ENCODE measurements at places on chromosomes 6 and 20.
A peak's percentile ranks its signal among the peaks of the same experiment; 100 is the strongest.

- DNase-seq: no peak
Observed at GRCh38 chr20:945841-946240, 29.7 kb upstream of the ANGPT4 start.

DNA sequence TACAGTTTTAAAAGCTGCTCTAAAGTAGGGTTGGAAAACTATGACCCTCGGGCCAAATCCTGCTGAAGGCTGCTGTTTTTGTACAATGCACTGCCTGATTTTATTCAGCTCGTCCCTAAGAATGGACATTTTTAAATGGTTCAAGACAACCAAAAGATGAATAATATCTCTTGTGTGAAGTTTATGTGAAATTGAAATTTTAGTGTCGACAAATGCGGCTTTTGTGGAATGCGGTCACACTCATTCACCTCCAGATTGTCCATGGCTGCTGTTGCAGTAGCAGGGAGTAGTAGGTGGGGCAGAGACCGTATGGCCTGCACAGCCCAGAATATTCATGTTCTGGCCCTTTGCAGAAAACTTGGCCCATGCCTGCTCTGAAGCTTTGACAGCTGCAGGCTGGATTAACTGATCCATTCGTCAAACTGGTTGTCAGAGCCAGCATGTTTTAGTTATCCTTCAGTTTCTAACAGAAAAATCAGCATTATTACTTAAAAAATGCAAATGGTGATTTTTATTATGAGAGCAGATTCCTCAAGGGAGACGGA lies 91.6 kb downstream of the PSMG4 start:
- no peak for DNase-seq

- DNase-seq: no peak
Observed at GRCh38 chr6:38326837-38327236, 312.9 kb downstream of the BTBD9 start.

GRCh38 chr6:47524136-47524845 lies 46.7 kb downstream of the CD2AP start:
- DNase-seq: no peak

DNA sequence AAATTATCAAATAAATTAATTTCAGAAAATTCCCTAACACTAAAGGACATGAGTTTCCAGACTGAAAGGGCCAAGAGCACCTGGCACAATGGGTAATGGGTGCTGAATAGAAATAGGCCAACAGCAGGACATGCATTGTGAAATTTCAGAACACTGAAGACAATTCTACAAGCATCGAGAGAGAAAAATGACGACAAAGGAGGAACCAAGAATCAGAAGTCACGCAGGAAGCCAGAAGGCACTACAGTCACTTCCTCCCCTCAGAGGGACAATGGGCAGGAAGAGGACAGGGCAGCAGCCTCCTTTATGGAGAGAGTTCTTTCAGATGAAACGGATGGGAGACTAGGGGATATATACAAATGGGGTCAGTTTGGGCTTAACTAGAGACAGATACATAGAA lies 29.6 kb downstream of the PCNA start:
- no peak for DNase-seq

GRCh38 chr20:63610581-63611435 lies 16.1 kb downstream of the GMEB2 start:
- no peak for DNase-seq

- no peak for DNase-seq
Observed at GRCh38 chr6:1438471-1438881, 49.1 kb downstream of the FOXF2 start.

GRCh38 chr6:15509335-15509933 lies 153.4 kb downstream of the DTNBP1 start:
- no peak for DNase-seq

DNA sequence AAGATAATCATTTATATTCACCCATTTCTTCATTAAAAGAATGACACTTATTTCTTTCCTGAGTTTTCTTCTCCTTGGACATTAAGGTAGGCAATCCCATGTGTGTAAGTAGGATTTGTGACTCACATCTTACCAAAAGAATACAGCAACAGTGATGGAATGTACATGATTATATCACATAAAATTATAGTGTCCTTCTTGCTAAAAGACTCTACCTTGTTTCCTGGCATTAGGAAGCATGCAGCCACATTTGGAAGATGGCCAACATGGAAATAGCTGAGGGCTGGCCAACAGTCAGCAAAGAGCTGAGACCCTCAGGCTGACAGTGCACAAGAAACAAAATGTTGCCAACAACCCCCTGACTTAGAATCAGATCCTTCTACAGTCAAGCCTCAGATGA lies 327.9 kb upstream of the MARCKS start:
- no peak for DNase-seq

- no peak for DNase-seq
Observed at GRCh38 chr6:16089232-16090062, 39.4 kb upstream of the MYLIP start.

DNA sequence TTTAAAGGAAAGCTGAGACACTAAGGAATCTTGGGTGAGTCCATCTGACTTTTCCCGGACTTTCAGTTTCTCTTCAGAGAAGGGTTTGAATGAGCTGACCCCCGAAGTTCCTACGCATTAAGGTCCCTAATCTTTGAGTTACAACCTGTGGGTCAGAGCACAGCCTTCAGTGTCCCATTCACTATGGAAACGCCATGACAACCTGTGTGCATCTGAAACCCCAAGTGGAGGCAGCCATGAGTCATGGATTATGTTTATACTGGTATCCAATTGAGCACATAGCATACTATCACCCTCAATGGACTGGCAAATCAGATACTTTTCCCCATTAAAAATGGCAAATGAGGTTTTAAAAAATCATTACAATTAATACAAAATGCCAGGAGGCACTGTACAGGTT lies 11.4 kb downstream of the MYLK4 start:
- DNase-seq: peak; percentile 36

GRCh38 chr6:108363889-108364313 lies 69.0 kb downstream of the AFG1L start:
- DNase-seq: no peak

GRCh38 chr20:17479063-17479657 lies 52.0 kb downstream of the BFSP1 start:
- DNase-seq: no peak

GRCh38 chr20:62549499-62550086 lies 73.8 kb upstream of the GATA5 start:
- no peak for DNase-seq

DNA sequence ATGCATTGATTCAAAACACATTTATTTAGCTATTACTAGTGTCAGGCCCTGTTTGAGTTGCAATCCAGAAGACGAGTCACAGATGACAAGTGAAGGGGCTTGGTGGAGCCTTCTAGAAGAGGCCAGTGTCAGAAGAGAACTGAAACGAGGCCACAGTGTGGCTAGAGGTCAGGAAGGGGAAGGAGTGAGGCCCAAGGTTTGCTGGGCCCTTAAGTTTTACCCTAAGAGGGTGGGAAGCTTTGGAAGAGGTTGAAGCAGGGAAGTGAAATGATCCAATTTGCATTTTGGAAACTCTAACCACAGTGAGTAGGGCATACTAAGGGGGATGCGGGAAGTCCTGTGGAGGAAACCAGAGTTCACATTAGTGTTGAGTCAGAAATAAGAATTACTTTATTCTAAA lies 25.0 kb downstream of the TTK start:
- DNase-seq: no peak

DNA sequence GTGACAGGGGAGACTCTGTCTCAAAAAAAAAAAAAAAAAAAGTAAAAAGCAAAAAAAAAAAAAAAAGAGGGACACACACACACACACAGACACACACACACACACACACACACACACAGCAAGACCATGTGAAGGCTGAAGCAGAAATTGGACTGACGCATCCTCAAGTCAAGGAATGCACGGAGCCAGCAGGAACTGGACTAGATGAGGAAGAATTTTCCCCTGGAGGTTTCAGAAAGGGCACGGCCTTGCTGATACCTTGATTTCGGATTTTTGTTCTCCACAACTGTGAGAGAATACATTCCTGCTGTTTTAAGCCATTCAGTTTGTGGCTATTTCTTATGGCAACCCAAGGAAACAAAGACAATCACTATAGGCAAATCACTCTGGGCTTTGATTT lies 176.9 kb upstream of the SALL4 start:
- DNase-seq: no peak

DNA sequence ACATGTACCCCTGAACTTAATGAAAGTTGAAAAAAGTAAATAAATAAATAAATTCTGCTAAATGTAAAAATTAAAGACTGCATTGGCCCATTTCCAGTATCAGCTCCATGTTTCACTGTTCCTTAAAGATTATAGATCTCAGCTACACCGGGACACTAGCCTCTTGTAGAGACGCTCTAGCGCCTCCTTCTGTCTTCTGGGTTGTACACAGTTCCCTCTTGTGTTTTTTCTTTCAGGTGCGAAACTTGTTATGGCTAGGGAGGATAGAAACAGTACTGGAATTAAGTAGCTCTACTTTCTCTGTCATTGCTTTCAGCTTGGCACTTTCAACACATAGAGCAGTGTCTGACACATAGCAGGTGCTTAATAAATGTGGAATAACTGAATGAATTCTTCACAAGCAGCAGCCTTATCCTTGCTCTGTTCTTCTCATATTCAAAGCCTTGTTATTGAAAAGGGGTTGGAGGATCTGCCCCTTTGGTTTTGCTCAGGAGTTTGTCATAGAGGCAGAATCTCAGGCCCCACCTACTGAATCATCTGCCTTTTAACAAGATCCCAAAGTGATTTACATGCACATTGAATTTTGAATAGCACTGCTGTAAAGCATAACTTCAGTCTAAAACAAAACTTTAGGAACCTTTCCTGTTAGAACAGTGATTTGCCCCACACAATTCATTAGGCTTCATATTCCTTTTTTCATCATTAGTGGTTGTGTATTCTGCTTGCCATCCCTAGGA lies 92.3 kb downstream of the FIG4 start:
- DNase-seq: no peak

DNA sequence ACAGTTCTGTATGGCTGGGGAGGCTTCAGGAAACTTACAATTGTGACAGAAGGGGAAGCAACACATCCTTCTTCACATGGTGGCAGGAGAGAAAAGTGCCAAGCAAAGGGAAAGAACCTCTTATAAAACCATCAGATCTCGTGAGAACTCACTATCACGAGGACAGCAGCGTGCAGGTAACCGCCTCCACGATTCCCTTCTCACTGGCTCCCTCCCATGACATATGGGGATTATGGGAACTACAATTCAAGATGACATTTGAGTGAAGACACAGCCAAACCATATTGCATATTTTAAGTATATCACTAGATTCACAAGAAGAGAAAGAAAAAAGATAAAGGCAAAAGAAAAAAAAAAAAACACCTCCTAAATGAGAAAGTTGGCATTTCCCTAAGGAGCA lies 431.9 kb upstream of the RGS17 start:
- DNase-seq: no peak

DNA sequence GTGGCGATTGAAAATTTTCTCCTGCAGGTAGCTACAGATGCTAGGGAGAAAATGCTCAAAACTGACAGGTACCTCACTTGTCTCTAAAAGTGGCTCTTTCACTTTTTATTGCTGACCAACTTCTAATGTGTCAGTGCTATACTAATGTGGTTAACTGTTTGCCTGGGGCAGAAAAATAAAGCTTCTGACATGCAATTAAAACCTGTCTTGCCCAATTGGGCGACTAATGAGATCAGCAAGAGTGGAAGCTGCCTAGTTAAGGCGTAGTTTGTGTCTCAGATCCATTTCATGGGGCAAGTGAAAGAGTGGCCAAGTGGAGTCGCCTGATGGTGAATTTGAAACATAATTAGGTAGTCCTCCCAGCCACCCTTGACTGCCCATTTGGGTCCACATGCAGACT lies 193.3 kb downstream of the TSHZ2 start:
- no peak for DNase-seq

DNA sequence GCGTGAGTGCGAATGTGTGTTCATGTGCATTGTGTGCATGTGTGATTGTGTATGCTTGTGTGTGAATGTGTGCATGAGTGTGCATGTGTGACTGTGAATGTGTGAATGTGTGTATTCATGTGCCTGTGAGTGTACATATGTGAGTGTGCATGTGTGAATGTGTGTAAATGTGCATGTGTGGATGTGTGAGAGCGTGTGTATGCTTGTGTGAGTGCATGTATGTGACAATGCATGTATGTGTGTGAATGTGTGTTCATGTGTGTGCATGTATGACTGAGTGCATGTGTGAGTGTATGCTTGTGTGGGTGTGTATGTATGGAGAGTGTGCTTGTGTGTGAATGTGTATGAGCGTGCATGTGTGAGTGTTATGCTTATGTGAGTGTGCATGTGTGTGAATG lies 77.4 kb downstream of the SMOC2 start:
- DNase-seq: no peak

- no peak for DNase-seq
Observed at GRCh38 chr6:24529985-24530384, 35.2 kb downstream of the ALDH5A1 start.

- DNase-seq: no peak
Observed at GRCh38 chr6:22575190-22575589, 5.8 kb downstream of the HDGFL1 start.

DNA sequence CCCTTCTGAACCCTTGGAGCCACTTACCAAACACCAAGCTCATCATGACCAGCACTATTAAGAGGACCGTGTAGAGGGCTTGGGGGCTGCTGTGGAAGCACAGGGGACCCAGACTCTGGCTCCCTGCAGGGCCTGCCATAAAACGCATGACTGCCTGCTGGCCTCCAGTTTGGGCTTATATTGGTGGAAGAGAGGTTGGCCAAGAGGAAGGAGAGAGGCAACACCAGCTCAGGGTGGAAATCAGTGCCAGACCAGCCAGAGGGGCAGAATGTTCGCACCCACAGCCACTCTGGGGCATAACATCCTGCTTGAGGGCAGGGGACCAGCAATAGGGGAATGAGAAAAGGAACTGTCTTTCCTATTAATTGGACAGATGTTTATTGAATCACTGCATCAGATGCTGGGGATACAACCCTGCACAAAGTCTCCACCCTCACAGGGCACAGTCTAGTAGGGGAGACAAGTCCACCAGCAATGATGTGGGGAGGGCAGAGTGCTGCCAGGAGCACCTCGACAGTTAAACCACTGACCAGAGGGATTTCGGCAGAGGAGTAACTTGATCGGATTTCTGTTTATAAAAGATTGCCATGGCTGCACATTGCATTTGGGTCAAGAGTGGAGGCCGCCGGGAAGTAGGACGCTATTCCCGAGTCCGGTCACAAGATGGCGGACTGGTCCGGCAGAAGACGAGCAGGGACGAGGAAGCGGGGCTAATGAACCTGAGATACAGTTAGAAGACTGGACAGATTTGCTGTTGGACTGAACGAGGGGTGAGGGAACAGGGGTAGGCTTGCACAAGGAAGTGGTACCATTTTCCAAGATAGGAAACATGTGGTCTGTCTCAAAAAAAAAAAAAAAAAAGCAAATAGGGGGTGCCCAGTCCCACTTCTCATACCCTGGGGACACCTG lies at the start of gene LY6G5C:
Gene LY6G5C (minus strand): TSS at position 842 of the 909 bp plus-strand sequence. CDS start 694 bp downstream, at position 148.
- no peak for DNase-seq

- DNase-seq: no peak
Observed at GRCh38 chr6:97347111-97347510, 64.1 kb upstream of the MMS22L start.

DNA sequence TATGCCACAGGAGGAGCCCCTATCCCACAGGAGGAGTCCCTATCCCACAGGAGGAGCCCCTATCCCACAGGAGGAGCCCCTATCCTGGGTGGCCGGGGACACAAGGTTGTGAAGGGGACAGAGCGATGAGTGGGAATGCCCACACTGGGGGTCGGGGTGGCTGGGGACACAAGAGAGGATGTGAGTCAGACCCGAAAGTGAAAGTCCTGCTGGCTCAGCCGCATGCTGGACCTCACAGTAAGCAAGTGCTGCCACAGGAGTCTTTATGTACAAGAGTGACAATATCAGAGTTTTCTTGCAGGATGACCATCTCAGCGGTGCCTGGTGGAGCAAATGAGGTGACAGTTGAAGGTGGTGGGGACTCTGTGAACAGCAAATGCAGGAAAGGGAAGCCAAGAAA lies 93.7 kb downstream of the PSMB1 start:
- no peak for DNase-seq

GRCh38 chr6:87165185-87165584 lies 9.8 kb downstream of the ZNF292 start:
- DNase-seq: no peak

All from HFF-Myc (cell line).